ENCODE measurements at places on chromosomes 11 and 22.

DNA sequence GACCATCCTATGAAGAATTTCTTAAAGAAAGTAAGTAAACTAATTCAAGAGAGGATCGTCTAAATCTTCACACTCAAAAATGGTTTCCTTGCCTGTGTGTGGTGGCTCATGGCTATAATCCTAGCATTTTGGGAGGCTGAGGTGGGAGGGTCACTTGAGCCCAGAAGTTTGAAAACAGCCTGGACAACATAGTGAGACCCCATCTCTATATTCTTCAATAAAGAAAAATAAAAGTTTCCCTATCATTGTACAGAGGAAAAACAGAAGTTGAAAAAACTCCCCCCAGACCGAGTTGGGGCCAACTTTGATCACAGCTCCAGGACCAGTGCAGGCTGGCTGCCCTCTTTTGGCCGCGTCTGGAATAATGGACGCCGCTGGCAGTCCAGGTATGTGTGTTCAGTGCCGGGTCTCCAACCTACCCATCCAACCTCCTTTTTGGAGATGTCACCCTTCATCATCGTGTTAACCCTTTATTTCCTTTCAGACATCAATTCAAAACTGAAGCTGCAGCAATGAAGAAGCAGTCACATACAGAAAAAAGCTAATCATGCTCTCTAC is 3.0 kb downstream of the RPS25 start:
- no peaks in the 10 kb centered on the region for H3K27me3 ChIP-seq
- no peak for DNase-seq
- H3K27ac ChIP-seq: peak overlapping the region; percentile 2
- H3K4me1 ChIP-seq: peaks cover 25% of the 10 kb centered on the region
- no peak overlapping the region for H3K4me3 ChIP-seq

GRCh38 chr11:110279881-110280280 is 16.5 kb downstream of the RDX start:
- no peak for DNase-seq
- no peak overlapping the region for H3K27ac ChIP-seq
- no peaks in the 10 kb centered on the region for H3K27me3 ChIP-seq
- no peaks in the 10 kb centered on the region for H3K4me1 ChIP-seq

GRCh38 chr11:67674442-67674871 is at the start of gene ALDH3B2:
TSS of gene ALDH3B2 (minus strand) at chr11:67674623. CDS start at chr11:67666935, 7,688 bp downstream.
- no peak for DNase-seq
- H3K4me1 ChIP-seq: no peaks in the 10 kb centered on the region
- no peaks in the 10 kb centered on the region for H3K36me3 ChIP-seq
- no peaks in the 10 kb centered on the region for H3K27me3 ChIP-seq
- H3K27ac ChIP-seq: no peak within 1 kb of the TSS

DNA sequence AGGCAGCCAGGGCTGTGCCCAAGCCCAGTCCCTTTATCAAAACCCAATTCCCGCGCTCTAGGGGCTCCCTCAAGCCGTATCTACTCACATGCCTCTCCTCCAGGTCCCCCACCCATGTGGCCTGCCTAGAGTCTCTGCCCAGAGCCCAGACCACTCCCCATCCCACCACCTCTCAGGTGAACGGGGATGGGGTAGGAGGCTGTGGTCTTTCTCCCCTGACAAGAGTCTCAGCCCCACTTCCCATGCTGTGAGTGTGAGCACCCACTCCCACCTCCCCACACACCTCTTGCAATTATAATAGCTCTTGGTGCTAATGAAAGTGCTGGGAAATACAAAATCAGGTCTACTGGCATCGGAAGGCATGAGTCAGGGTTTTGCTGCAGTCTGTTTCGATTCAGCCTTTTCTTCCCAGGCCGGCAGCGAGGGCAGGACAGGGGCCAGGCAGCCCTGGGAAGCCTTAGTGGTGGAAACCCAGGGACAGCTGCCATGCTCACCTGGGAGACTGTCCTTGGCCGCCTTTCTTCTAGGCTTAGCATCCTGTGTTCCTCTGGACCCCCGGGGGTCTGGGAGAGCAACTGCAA is 16.7 kb upstream of the TMPRSS4 start:
- H3K27me3 ChIP-seq: no peaks in the 10 kb centered on the region
- H3K4me3 ChIP-seq: no peak overlapping the region
- no peaks in the 10 kb centered on the region for H3K36me3 ChIP-seq
- no peaks in the 10 kb centered on the region for H3K4me1 ChIP-seq
- H3K27ac ChIP-seq: no peak overlapping the region

DNA sequence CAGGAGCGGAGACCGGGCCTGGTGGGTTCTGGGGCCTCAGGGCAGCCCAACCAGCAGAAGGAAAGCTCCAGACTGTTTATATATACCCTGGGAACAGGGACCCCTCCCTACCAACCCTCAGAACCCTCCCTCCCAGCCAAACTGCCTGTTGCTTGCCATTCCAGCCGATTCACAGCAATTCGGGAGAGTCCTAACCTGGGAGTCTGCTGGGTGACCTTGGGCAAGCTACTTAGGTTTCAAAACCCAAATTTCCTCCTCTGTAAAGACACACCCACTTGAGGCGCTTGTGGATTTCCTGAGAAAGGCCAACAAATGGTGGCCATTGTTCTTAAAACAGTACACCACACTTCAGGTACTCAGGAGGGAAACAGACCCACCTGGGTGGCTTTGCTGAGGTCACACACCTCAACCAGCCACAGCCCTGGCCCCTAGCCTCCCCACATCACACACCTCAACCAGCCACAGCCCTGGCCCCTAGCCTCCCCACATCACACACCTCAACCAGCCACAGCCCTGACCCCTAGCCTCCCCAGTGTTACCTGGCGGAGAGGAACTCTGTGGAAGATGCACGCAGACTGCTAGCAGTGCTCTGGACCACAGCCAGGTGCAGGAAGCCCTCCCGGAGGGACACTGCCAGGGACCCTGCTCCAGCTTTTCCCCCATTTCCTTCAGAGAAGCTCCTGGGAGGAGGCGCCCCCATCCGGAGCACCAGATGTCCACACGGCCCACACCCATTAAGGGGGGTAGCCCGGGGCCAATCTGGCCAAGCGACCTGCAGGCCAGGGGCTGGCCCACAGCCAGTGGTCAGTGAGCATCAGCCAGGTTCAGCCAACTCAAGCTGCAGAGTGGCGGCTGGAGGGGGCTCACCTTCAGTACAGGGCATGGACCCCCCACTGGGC is 6.2 kb downstream of the SHISA8 start:
- no peak overlapping the region for H3K27ac ChIP-seq
- H3K4me1 ChIP-seq: peaks cover 14% of the 10 kb centered on the region
- no peak overlapping the region for H3K4me3 ChIP-seq

DNA sequence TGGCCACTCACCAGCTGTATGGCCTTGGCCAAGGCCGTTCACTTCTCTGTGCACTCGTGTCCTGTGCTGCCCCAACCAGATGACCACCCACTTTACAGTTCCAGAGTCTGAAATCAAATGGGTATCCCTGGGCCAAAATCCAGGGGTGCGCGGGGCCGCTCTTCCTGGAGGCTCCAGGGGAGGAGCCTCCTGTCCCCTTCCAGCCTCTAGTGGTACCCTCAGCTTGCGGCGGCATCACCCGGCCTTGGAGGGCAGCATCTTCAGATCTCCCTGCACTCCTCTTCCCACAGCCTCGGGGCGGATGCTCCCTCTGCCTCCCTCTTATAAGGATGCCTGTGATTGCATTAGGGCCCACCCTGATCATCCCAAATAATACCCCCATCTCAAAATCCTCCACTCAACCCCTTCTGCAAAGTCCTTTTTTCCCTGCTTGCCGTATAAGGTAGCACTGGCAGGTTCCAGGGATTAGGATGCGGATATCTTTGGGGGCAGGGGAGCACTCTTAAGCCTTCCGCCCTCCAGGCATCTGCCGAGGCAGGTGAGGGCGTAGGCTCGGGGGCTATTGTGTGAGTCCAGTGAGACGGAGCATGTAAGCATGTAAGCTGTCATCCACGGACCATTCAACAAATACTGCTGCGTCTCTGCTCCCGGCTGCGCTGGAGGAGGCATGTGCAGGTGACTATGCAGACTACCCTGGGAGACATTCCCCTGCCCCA is 24.4 kb upstream of the SHISAL1 start:
- no peak overlapping the region for H3K4me3 ChIP-seq
- no peaks in the 10 kb centered on the region for H3K27me3 ChIP-seq
- no peaks in the 10 kb centered on the region for H3K4me1 ChIP-seq
- H3K27ac ChIP-seq: no peak overlapping the region
- no peaks in the 10 kb centered on the region for H3K36me3 ChIP-seq
- DNase-seq: no peak

DNA sequence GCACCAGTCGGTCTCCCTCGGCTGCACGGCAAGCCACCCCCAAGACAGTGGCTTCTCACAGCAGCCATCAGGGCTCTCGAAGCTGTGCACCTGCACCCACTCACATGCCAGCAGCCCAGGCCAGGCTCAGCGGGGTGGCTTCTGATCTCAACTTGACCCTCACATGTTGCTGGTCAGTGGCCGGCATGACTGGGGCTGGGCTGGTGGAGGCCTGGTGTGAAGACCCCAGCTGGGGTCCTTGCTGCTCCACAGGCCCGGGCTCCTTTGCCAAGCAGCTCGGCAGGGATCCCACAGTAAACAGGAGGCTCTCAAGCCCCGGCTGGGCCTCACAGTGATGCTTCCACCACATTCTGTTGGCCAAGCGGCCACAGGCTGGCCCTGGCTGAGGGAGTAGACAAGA is 128.2 kb downstream of the BRD1 start:
- H3K4me3 ChIP-seq: no peak overlapping the region
- H3K27me3 ChIP-seq: no peaks in the 10 kb centered on the region
- no peaks in the 10 kb centered on the region for H3K36me3 ChIP-seq

DNA sequence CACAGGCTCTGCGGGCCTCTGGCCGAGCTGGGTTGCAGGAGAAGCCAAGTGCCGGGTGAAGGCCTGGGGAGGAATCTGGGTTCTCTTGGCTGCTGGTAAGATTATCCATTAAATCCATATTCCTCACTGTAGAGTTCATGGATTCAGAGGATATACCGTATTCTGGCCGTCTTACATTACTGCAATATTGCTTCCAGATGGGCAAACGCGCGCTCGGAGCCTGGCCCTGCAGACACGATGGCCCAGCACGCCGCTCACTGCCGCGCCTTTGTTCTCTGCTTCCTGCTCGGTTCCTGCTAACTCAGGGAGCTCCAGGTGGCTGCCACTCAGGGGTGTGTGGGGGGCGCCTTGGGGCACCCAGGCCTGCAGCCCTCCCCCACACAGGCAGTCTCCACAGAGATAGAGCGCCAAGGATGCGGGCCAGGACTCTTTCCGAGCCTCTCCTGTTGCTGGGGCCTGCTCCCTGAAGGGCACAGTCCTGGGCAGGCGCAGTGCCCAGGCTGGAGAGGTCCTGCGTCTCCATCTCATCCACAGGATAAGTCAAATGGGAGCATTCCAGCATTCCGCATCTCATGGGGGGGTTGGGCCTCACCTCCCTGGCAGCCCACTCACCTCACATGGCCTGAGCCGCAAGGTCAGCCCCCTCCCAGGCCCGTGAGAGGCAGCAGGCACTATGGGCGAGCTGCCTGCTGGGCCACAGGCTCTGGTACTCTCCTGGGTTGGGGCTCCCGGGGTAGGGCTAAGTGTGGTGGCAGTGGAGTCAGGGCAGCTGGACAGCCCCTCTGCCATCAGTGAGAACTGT is 14.1 kb upstream of the KCNQ1OT1 start:
- H3K4me1 ChIP-seq: no peaks in the 10 kb centered on the region
- no peak overlapping the region for H3K27ac ChIP-seq
- no peak for DNase-seq

- no peak for DNase-seq
- no peaks in the 10 kb centered on the region for H3K27me3 ChIP-seq
- H3K4me1 ChIP-seq: peaks cover 27% of the 10 kb centered on the region
- H3K36me3 ChIP-seq: peaks cover 53% of the 10 kb centered on the region
- no peak overlapping the region for H3K4me3 ChIP-seq
Measured at GRCh38 chr22:30291058-30291892, 2.0 kb upstream of the CASTOR1 start.

DNA sequence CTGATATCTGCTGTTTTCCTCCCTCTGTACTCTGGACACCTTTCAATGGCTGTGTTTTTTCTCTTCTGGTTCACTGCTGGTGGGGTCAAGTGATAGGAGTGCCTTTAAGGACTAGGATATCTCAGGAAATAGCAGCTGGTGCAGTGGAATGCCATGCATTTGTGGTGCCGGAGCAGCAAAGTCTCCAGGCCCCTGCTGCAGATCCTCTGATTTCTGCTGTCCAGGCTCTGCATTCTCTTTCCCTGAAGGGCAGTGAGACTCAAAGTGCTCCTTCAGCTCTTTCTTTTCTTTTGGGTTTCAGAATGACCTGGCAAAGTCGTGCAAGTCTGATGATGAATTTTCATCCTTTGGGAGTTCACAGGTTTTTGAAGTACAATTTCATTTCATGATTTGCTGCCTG is 774.3 kb downstream of the FAM181B start:
- no peak overlapping the region for H3K27ac ChIP-seq
- DNase-seq: no peak
- H3K36me3 ChIP-seq: no peaks in the 10 kb centered on the region
- H3K27me3 ChIP-seq: no peaks in the 10 kb centered on the region
- no peak overlapping the region for H3K4me3 ChIP-seq

GRCh38 chr22:43883012-43883661 is 8.7 kb downstream of the PNPLA5 start:
- no peaks in the 10 kb centered on the region for H3K27me3 ChIP-seq
- H3K4me3 ChIP-seq: no peak overlapping the region
- H3K36me3 ChIP-seq: no peaks in the 10 kb centered on the region
- no peaks in the 10 kb centered on the region for H3K4me1 ChIP-seq
- no peak for DNase-seq
- H3K27ac ChIP-seq: no peak overlapping the region

- H3K4me1 ChIP-seq: no peaks in the 10 kb centered on the region
- H3K4me3 ChIP-seq: no peak overlapping the region
- H3K36me3 ChIP-seq: no peaks in the 10 kb centered on the region
- no peak overlapping the region for H3K27ac ChIP-seq
- no peaks in the 10 kb centered on the region for H3K27me3 ChIP-seq
Measured at GRCh38 chr22:45452565-45453379, 39.3 kb downstream of the RIBC2 start.

GRCh38 chr11:94823102-94823732 is 55.1 kb downstream of the AMOTL1 start:
- no peak for DNase-seq
- no peaks in the 10 kb centered on the region for H3K4me1 ChIP-seq
- no peak overlapping the region for H3K27ac ChIP-seq
- no peaks in the 10 kb centered on the region for H3K36me3 ChIP-seq

GRCh38 chr11:19595499-19595839 is 117.2 kb upstream of the NAV2 start:
- no peak overlapping the region for H3K4me3 ChIP-seq
- no peaks in the 10 kb centered on the region for H3K36me3 ChIP-seq
- no peaks in the 10 kb centered on the region for H3K27me3 ChIP-seq
- H3K27ac ChIP-seq: no peak overlapping the region

DNA sequence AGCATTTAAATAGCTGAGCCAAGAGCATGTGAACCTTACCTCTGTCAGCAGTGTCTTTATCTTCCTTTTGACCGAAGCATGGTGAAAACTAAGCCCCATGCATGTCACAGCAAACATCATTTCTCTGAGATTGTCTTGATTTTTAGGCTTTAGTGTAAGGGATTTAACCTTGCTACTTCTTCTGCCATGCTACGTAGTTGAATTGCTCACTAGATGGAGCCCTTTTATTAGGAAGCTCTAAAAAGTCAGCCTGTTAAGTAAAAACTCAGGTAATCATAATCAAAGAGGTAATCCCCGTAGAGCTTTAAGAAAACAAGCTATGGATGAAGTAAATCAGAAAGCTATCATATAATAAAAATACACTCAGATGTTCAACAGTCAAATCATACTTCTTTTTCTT is 149.5 kb downstream of the PGR start:
- no peaks in the 10 kb centered on the region for H3K27me3 ChIP-seq
- DNase-seq: no peak
- no peaks in the 10 kb centered on the region for H3K4me1 ChIP-seq
- H3K27ac ChIP-seq: no peak overlapping the region
- H3K4me3 ChIP-seq: no peak overlapping the region

GRCh38 chr11:87972133-87972532 is 203.1 kb downstream of the RAB38 start:
- DNase-seq: no peak
- no peaks in the 10 kb centered on the region for H3K27me3 ChIP-seq
- no peak overlapping the region for H3K27ac ChIP-seq
- H3K4me1 ChIP-seq: no peaks in the 10 kb centered on the region
- H3K36me3 ChIP-seq: no peaks in the 10 kb centered on the region
